ENCODE measurements at places on chromosomes 4 and X.

DNA sequence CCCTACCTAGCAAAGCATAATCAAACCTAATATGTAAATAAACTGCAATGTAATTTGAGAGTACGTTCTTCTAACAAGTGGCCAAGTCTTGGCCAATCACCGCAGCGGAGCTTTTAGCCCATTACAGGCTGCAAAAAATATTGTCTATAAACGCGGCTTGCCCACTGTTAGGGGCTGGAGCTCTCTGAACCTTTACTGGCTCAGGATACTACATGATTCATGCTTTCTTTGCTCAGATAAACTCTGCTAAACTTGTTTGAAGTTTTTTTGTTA is 990 bp upstream of the HADH start:
- H3K27me3 ChIP-seq = no peaks in the 10 kb centered on the region
- no peaks in the 10 kb centered on the region for H3K36me3 ChIP-seq
- no peak for DNase-seq
- H3K27ac ChIP-seq = no peak overlapping the region

GRCh38 chrX:69163936-69164741 is 1.1 kb downstream of the PJA1 start:
- peaks cover 5% of the 10 kb centered on the region for H3K36me3 ChIP-seq
- no peak for DNase-seq
- no peak overlapping the region for H3K27ac ChIP-seq
- no peaks in the 10 kb centered on the region for H3K27me3 ChIP-seq
- peak overlapping the region; percentile 87 for H3K4me3 ChIP-seq
- H3K4me1 ChIP-seq = 0 out of 2 replicates have a peak, but pooled peaks cover 3% of the 10 kb centered on the region

GRCh38 chr4:7632341-7632740 is 197.6 kb upstream of the PSAPL1 start:
- H3K36me3 ChIP-seq = no peaks in the 10 kb centered on the region
- no peak overlapping the region for H3K27ac ChIP-seq
- no peaks in the 10 kb centered on the region for H3K27me3 ChIP-seq
- H3K4me3 ChIP-seq = no peak overlapping the region

GRCh38 chr4:7659429-7660175 is 224.9 kb upstream of the PSAPL1 start:
- no peak for DNase-seq
- H3K27me3 ChIP-seq = no peaks in the 10 kb centered on the region
- no peak overlapping the region for H3K4me3 ChIP-seq
- peaks cover 9% of the 10 kb centered on the region for H3K4me1 ChIP-seq

DNA sequence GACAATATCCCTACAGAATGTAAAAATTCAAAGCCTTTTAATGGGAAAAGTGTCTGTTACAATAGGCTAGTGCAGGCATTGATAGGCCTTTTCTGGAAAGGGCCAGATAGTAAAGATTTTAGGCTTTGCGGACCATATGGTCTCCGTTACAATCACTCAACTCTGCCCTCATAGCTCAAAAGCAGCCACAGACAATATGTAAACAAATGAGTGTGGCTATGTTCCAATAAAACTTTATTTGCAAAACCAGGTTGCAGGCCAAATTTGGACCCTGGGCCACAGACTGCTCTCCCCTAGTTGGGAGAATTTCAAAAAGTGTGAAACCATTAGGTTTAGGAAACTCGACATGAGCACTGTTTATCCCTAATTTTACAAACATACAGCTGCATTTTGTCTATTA is 112.2 kb downstream of the VCX3B start:
- DNase-seq = no peak
- H3K4me1 ChIP-seq = no peaks in the 10 kb centered on the region
- H3K4me3 ChIP-seq = no peak overlapping the region
- H3K27me3 ChIP-seq = no peaks in the 10 kb centered on the region
- H3K36me3 ChIP-seq = no peaks in the 10 kb centered on the region

- no peaks in the 10 kb centered on the region for H3K27me3 ChIP-seq
- H3K36me3 ChIP-seq = no peaks in the 10 kb centered on the region
- no peak overlapping the region for H3K27ac ChIP-seq
- H3K4me3 ChIP-seq = no peak overlapping the region
- no peaks in the 10 kb centered on the region for H3K4me1 ChIP-seq
- no peak for DNase-seq
Measured at GRCh38 chrX:146154191-146154590, 336.6 kb downstream of the SLITRK2 start.

DNA sequence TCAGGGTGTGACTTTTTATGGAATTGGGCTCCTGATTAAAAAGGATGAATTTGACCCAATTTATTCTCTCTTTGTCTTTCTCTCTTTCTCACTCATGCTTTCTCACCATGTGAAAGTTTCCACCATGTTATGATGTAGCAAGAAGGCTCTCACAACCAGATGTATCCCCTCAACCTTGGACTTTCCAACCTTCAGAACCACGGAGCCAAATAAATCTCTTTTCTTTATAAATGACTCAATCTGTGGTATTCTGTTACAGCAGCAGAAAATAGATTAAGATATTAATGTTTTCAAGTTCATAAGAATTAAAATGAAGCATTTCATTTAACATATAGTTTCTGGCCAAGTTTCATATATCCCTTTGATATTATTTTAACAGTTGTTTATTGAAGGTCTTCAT is 698.5 kb downstream of the TRAM1L1 start:
- H3K27me3 ChIP-seq = no peaks in the 10 kb centered on the region
- no peak overlapping the region for H3K4me3 ChIP-seq
- H3K36me3 ChIP-seq = no peaks in the 10 kb centered on the region
- no peak for DNase-seq
- H3K27ac ChIP-seq = no peak overlapping the region

- no peaks in the 10 kb centered on the region for H3K4me1 ChIP-seq
- H3K4me3 ChIP-seq = no peak overlapping the region
- H3K27ac ChIP-seq = no peak overlapping the region
Measured at GRCh38 chr4:89071311-89071710, 14.3 kb upstream of the FAM13A start.

- peaks cover 10% of the 10 kb centered on the region for H3K4me1 ChIP-seq
Measured at GRCh38 chr4:40672528-40673522, 43.2 kb upstream of the RBM47 start.
